ENCODE measurements at places on chromosomes 11 and 22. TPM values are rescaled to one million over a fixed set of nuclear protein-coding genes. Genes with fewer than 3 reads are reported as not detected.

FAM181B gene
- total RNA-seq = not detected

CD3G gene
- not detected for total RNA-seq

CXCR5 gene
- not detected for total RNA-seq

RTN4R gene
- total RNA-seq = 0.32 TPM

CNTN5 gene
- total RNA-seq = not detected

MUC5AC gene
- total RNA-seq = not detected

HEPN1 gene
- not detected for total RNA-seq

NLRP14 gene
- total RNA-seq = 0.09 TPM

NTM gene
- 3.1 TPM for total RNA-seq

CRACR2B gene
- 2.4 TPM for total RNA-seq

MIF gene
- 433 TPM for total RNA-seq

RFPL2 gene
- total RNA-seq = not detected

C11orf97 gene
- not detected for total RNA-seq
